ENCODE measurements at places on chromosomes 2 and 18.

GRCh38 chr2:226984750-226985582 is 149.1 kb downstream of the RHBDD1 start:
- peak; percentile 18 for DNase-seq

- no peak for DNase-seq
Observed at GRCh38 chr2:27003857-27004256, 28.9 kb upstream of the TMEM214 start.

- DNase-seq = no peak
Observed at GRCh38 chr2:217527590-217528202, 475.1 kb downstream of the TNS1 start.

DNA sequence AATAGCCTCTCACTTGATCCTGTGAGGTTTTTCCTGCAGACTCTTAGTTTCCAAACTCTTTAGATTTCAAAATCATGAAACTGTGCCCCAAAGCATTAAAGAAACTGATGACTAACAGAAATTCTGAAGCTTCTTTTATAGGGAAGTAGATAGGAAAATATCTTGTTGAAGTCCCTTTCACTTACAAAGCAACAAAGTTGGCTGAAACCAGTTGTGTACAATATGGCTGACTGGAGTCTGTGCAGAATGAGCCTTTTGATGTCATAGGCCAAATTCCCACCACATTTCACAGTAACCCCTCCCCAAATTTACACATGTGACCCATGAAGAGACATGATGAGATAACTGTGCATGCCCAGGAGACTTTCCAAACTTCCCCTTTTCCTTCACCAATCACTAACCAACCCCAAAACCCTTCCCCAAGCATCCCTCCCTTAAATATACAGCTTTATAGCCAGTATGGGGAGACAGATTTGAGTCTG is 61.7 kb upstream of the NCK2 start:
- DNase-seq = no peak

GRCh38 chr2:119367472-119368099 is 809 bp downstream of the DBI start:
- peak; percentile 29 for DNase-seq

DNA sequence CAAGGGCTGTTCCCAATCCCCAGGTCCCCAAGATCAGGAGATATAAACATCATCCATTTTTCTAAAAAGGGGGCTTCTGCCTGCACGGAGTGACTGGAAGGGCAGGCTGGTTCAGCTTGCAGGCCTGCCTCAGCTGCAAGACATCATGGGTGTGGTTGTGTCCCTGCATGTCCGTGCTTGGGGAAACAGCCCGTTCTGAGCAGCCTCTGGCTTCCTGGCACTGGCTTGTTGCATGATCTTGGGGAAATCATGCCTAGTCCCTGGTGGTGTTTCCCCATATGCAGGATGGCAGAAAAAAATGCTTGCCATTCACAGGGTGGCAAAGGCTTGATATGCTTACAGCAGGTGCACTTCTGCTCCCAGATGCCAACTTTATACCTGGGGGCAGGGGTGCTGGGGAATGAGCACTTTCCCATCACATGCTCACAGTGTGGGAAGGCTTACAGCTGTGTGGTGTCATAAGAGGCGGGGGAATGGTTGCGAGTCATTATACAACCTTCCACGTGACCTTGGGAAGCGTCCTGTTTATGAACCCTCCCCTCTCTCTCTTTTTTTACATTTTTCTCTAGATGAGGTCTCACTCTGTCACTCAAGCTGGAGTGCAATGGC is 7.2 kb downstream of the PCARE start:
- no peak for DNase-seq

DNA sequence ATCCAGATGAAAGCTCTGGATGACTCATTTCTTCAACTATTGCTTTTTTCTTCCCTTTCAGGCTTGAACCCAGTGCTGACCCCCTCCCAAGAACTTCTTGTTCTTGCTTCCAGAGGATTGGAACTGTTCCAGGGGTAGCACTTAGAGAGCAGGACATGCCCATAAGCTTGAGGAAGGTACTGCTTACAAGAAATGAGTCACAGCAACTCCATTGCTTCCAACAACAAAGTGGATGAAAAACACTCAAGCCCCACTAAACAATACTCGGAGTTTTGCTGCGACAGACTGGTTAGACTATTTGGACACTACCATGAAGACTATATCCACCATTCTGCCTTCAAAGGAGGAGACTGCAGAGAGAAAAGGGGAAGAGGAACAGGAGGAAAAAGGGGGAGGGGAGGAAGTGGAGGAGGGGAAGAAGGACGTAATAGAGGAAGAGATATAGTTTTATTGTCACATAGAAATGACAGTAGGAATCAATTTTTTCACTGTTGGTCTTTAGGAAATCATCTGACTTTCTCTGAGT is 1.6 kb upstream of the EPC2 start:
- no peak for DNase-seq

- no peak for DNase-seq
Observed at GRCh38 chr2:149858216-149858615, 270.6 kb upstream of the MMADHC start.

- DNase-seq = no peak
Observed at GRCh38 chr18:3246635-3247239, 864 bp upstream of the MYL12A start.

GRCh38 chr18:48817021-48817461 is 133.7 kb downstream of the SMAD7 start:
- DNase-seq = no peak

DNA sequence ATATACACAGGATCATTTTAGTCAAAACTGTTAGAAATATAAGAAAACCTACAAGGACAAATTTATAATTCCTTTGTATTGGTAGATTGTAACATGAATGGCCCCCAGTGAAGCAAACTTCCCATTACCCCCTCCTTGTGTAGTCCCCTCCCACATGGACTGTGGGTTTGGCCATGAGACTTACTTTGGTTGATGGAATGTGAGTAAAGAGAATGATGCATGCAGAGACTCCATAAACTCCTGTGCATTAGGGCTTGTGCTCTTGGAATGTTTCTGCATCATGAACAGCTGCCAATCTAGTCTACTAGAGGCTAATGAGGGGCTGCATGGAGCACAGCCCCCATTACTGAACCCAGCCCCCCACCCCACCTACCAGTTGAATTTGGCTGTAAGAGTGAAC is 8.3 kb upstream of the TGFA start:
- no peak for DNase-seq
